AG04450 (cell line): ENCODE measurements at places on chromosomes 6 and 20.

- no peak for DNase-seq
Observed at GRCh38 chr6:112382778-112383177, 35.6 kb downstream of the RFPL4B start.

GRCh38 chr6:12345694-12346058 is 55.5 kb downstream of the EDN1 start:
- no peak for DNase-seq

DNA sequence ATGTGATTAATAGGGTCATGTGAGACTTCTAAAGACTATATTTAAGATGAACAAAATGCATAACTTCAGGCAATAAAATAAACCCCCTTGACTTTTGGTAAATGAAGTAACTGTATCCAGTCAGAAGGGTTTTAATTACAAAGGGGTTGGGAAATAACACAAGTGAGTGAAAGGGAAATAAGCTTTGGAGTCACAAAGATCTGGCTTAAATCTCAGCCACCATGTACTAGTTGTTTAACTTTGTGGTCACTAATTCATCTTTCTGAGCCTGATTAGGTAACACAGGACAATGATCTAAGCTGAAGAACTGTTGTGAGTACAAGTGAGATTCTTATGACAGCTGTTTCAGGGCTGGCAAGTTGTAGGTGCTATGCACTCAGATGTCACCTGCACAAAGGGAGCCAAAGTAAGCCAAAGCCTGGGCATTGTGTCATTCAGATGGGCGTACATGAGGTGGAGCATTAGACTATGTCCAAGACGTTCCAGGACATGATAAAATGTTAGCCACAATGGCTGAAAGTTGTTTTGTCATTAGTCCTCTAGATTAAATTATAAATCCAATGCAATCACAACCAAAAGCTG is 13.8 kb downstream of the TOMM34 start:
- no peak for DNase-seq

DNA sequence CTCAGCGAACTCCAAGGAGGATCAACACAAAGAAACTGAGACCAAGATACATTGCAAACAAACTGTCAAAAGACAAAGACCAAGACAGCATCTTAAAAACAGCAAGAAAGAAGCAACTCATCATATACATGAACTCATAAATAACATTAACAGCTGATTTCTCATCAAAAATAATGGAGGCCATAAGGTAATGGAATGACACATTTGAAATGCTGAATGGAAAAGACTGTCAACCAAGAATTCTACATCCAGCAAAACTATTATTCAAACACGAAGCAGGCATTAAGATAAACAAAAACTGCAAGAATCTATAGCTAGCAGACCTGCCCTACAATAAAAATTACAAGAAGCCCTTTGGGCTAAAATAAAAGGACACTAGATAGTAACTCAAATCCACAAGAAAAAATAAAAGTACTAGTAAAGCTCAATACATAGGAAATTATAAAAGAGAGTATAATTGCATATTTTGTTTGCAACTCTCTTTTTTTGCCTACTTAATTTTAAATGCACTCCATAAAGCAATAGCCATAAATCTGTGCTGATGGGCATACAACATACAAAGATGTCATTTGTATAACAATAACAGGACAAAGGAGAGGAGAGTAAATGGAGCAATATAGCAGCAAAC is 37.9 kb upstream of the FOXF2 start:
- DNase-seq, result no peak

DNA sequence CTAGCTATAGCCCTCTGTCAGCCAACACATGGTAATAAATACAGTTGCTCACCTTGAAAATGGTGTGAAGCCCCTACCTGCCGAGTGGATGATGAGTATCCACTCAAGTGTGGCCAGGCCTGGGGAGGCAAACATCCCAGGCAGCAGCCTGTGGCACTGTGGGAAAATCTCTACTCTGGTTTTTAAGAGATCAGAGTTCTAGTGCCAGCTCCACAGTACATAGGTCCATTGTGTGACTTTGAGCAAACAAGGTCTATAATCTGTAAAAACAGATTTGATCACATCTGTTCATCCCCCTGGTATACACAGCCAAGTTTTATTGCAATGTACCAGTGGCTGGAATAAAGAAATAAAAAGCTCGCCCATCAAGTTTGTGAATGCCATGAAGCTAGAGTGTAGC is 82.7 kb upstream of the ARMC2 start:
- DNase-seq, result no peak

GRCh38 chr6:139473231-139473701 is 98.8 kb upstream of the CITED2 start:
- no peak for DNase-seq

- no peak for DNase-seq
Observed at GRCh38 chr6:37171201-37171969, 1.4 kb downstream of the PIM1 start.

DNA sequence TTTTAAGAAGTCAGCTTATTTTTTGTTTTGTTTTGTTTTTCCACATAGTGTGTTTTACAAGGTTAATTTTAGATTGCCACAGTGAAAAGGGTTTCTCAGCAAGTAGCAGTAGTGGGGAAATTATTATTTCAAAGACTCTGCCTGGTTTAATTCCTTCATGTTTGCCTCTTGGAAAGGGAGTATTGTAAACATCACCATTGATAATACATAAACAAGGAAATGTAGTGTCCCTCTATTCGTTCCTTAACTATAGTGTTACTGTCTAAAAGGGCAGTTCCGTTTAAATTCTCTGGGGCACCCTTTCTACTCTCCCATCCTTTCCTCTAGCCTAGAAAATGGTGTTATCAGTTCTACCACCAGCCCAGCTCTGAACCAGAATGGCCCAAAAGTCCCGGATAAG is 391.0 kb upstream of the SOX4 start:
- DNase-seq, result no peak

DNA sequence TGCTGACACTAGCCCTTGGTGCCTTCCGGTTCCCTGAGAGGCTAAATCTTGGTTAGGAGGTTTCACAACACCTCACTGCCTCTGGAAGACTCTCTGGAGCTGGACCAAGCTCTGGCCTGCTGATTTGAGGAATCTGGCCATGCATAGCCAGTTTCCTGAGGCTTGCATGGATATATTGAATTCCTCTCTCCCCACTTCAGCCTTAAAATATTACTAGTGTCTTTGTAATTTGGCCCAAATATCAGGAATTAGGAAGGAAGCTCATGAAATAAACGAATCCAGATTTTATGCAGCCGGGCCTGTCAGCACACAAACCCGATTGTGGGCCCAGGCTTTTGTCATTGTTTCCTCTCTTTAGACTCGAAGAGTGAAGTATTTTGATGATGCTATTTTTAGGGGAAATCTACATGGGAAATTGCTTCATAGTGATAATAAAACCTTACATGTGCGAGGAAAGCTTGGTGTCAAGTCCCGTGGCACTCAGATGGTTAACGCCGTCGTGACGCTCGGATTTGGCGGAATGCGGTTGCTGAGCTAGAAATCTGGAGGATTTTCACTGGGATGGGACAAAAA is 144.4 kb downstream of the PHACTR3 start:
- no peak for DNase-seq

GRCh38 chr6:149140137-149140909 is 177.2 kb upstream of the TAB2 start:
- no peak for DNase-seq

- DNase-seq, result no peak
Observed at GRCh38 chr6:75424618-75425548, 68.7 kb downstream of the FILIP1 start.

DNA sequence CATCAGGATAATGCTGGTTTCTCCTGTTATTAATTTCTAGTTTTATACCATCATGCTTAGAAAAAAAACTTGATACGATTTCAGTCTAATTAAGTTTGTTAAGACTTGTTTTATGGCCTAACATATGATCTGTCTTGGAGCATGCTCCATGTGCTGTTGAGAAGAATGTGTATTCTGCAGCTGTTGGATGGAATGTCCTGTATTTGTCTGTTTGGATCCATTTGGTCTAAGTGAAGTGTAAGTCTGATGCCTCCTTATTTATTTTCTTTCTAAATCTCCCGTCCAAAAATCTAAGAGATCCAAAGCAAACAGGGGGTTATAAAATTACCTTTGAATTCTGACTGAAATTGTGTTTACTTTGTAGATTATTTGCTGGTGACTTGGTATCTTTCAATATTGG is 30.0 kb upstream of the PRND start:
- no peak for DNase-seq

DNA sequence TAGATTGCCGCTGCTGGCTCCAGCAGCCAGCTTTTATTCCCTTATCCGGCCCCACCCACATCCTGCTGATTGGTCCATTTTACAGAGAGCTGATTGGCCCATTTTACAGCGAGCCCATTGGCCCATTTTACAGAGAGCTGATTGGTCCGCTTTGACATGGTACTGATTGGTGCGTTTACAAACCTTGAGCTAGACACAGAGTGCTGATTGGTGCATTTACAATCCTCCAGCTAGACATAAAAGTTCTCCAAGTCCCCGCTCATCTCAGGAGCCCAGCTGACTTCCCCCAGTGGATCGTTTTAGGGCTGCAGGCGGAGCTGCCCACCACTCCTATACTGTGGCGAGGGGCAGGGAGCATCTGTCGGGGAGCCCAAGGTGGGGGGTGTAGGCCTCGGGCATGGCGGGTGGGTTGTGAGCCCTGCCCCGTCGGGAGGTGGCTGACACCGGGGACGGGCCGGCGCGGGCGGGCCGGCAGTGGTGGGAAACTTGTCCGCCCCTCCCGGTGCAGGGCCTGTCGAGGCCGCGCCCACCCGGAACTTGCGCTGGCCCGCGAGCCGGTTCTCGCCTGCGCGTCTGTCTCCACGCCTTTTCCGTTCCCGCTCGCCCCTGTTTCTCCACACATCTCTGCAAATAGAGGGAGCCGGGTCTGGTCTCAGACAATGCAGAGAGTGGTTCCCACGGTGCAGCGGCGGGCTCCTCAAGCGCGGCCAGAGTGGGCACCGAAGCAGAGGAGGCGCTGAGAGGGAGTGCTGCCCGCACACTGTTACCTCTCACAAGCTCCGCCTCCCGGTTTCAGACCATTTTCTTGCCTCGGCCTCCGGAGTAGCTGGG is 86.1 kb upstream of the STMND1 start:
- no peak for DNase-seq

DNA sequence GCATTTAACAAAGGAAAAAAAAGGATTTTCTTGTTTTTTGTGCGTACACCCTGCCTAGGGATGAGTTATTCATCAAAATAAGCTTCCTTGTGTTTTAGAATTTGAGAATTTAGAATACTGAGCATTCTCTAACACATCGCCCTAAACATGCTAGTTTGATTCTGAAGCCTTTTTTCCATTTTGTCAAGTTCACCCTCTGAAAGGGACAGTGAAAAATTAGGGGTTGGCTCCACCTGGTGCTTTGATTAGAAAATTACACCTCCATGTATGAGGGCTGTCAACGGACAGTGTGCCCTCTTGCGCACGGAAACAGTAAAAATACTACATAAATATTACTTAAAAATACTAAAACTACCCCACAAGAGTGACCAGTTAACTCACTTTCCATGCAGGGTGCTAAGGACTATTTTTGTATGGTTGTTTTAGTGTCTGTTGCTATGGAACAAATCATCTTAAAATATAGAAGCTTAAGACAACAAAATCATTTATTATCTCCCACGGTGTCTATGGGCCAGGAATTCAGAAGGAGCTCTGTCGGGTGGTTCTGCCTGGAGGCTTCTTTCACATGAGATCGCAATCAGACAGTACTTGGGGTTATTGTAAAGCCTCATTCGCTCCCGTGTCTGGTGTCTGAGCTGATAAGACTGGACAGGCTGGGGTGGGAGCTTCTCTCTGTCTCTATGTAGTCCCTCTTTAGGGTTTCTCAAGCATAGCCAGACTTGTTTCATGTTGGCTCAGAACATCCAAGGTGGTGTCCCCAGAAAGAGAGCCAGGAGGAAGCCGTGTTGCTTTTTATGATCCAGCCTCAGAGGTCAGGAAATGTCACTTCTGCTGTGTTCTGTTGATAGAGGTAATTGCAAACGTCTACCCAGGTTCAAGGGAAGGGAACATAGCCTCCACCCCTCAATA is 41.1 kb upstream of the TMEM170B start:
- DNase-seq, result peak; percentile 74

DNA sequence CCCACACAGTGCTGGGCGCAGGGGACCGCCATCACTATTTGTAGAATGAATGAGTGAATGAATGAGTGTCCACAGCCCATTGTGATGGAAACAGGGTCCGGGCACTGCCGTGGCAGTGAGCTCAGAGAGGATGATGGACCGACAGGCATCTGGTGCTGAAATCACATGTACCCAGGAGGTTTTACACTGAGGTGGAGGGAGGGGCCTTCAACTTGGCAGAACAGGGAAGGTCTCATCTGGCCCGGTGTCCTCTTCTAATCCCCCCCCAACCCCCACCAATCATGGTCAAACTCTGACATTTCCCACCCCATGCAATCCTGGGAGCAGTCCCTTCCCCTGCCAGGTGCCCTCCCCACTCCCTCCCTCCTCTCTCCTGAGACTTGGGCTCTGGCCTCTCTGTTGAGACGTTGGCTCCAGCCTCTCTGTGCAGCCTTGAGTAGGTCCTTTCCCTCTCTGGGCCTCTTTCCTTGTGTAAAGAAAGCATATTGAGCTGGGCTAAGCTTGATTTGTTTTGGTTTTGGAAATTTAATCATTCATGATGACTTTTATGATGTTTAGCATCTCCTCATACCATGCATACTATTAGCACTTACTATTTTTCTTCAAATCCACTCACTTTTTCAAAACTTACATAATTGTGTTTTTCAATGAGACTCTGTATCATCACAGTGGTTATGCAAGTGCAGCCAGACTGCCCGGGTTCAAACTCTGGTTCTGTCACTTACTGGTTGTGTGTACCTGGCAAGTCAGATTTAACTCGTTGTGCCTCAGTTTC is 10.8 kb downstream of the KIAA1755 start:
- DNase-seq, result no peak

- DNase-seq, result no peak
Observed at GRCh38 chr6:167933847-167934246, 63.6 kb upstream of the KIF25 start.

- no peak for DNase-seq
Observed at GRCh38 chr6:31784098-31784925, 7.2 kb upstream of the VWA7 start.

DNA sequence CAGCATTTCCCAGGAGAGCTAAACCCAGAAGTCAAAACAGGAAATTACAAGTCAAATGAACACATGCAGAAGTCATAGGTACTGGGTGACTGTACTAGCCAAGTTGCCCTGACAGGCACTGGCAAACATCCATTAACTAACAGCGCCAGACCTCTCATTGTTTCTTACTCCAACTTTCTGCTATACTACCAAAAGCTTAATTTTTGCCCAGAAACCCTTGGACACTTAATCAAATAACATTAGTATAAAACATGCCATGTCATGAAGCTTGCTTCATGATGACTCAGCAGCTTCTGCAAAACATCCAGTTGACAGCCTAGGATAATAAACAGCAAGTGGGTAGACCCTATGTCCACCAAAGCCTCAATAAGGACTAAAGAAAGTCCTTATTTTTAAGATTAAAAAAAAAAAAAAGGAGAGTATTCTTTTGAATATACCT is 3.5 kb downstream of the NUP153 start:
- peak; percentile 21 for DNase-seq

- DNase-seq, result no peak
Observed at GRCh38 chr6:131548441-131548840, 24.6 kb upstream of the ARG1 start.
